ENCODE measurements at places on chromosomes 7 and 10.

DNA sequence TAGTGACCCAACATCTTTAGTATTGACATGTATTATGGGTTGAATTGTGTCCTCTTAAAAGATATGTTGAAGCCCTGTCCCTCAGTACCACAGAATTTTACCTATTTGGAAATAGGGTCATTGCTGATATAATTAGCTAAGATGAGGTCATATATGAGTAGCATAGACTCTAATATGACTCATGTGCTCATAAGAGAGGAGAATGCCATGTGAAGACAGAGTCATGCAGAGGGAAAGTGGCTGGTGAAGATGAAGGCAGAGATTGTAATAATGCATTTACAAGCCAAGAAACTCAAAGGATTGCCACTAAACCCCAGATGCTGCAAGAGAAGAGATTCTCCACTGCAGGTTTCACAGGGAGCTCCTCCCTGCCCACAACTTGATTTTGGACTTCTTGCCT is 496.4 kb downstream of the KIF20B start:
- DNase-seq, result no peak

GRCh38 chr10:91191584-91191919 is 28.9 kb upstream of the PCGF5 start:
- DNase-seq, result no peak

GRCh38 chr7:148336411-148336810 is 254.2 kb upstream of the C7orf33 start:
- DNase-seq, result no peak

DNA sequence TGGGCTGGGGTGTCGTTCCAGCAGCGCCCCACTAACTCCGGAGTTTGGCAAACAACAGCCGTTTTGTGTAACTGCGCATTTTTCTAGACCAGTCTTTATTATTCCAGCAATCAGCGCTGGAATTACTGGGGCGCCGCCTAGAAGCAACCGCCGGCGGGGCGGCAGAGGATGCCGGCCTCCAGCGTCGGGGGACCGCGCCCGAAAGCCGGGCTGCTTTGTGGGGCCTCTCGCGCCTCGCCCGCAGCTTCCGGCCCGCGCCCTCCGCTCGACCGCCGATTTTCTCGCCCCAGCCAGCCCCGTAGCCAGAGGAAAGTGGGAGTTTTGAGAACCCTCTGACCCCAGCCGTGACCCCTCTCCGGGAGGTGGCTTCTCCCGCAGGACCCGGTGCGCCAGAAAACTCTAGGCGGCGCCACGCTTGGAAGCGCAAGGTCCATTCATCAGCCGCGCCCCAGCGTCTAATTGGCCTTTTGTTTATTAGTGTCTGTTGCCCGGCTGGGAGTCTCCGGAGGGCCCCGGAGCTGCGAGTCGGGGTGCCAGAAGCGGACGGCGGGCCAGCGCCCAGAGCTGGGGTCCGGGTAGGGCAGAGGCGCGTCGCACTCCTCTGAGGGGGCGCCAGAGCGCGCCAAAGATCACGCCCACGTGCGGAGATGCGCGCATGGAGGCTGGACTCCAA is 10.7 kb downstream of the EMX2 start:
- DNase-seq, result no peak

DNA sequence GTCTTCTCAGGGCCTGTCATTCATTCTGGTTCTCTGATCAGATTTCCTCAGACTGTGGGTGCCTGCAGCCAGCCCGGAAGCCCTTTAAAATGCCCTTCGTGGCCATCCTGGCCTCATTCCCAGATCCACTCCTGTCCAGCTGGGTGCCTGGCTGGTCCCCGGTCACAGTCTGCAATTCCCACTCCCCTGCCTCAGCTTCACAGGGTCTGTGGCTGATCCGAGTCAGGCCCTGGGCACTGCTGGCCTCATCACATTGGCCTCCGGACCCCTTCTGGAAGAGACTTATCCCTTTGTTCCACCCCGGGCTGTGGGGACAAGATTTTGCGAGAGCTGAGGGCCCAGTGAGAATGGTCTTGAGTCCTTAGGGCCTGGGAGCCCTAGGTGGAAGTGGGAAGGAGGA is 12.1 kb downstream of the DOCK1 start:
- no peak for DNase-seq

GRCh38 chr10:129063877-129064276 is 403.2 kb upstream of the MGMT start:
- DNase-seq, result peak; percentile 13

DNA sequence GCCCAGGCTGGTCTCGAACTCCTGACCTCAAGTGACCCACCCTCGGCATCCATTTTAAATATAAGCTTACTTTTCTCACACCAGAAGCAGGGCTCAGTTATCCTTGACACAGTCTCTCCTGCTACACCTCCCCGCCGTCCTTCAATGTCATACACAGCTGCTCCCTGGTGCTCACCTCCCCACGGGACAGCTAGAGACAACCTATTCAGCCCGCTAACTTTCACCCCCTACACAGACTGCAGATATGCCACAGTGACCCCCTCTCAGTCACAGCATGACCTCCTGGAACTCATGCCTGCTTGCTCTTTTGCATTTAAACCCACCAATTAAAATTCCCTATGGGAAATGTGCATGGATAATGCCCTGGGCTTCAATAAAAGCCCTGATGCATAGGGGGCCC is 44.2 kb upstream of the KCNMA1 start:
- DNase-seq, result no peak

- no peak for DNase-seq
Measured at GRCh38 chr10:62017491-62017870, 116.0 kb downstream of the ARID5B start.

DNA sequence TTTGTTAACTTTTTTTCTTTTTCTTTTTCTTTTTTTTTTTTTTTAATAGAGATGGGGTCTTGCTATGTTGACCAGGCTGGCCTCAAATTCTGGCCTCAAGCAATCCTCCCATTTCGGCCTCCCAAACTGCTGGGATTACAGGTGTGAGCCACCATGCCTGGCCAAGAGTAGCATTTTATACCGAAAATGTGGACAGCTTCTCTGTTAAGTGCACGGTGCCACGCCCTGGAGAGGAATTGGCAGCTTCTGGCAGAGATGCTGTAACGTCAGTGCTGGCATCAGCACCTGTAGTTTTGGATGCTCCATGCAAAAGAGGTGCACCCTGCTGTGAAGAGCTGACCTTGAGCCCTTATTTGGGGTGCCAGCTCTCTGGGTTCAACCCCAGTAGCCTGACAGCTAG is 18.2 kb downstream of the IL15RA start:
- no peak for DNase-seq

- no peak for DNase-seq
Measured at GRCh38 chr10:72759584-72759983, 67.6 kb downstream of the MCU start.

GRCh38 chr7:30424506-30424905 is 54.1 kb downstream of the NOD1 start:
- DNase-seq, result no peak

DNA sequence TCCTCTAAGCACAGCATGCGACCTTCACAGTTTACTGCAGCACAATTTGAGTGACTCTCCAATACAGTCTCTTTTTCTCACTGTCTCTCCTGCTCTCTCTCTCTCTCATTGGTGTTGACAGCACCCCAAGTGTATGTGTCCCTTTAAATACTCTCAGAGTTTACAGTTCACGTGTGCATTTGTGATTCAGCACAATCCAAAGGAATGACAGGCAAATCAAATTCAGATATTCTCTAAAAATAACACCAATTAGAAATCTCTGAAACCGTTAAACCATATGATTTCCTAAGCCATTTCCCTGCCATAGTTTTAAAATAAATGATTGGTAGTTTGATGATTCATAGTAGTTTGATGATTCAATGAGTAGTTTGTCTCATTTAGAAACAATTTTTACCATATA is 104.0 kb upstream of the GAD2 start:
- no peak for DNase-seq

DNA sequence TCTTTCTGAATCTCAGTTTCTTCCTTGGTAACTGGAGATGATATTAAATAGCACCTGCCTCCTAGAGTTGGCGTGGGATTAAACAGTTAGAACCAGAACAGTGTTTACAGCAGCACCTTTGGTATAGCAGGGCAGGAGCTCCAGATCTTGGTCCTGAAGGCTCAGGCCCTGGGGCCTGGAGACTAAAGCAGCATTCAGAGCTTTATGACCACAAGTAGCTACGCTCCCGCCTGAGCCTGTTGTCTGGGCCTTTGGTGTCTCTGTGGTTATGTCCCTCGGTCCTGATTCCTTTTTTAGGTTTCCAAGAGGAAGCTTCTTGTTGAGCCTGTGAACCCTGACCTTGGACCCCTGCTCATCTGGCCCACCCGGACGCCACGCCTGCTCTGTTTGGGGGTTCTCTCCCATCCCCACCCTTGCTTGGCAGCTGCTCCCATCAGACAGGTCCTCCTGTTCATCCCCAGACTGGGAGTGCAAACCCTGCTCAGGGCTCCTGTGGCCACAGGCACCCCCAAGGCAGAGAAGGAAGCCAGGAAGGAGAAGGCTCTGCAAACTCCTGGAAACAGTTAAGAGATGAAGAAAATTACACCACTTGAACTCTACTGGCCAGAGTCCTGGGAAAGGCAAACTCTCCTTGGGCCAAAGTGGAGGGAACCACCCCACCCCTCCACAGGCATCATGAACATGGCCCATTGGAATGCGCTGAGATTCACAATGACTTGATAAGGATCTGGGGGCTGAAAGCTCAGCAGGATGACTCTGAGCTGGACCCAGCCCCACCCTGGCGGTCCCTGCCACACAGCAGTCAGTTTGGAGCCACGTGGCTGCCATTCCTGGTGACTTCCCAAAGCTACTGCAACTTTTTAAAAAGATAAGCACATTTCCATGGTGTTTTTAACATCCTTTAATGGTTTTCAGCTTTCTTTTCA is 50.1 kb upstream of the TMEM72 start:
- DNase-seq, result peak; percentile 26

DNA sequence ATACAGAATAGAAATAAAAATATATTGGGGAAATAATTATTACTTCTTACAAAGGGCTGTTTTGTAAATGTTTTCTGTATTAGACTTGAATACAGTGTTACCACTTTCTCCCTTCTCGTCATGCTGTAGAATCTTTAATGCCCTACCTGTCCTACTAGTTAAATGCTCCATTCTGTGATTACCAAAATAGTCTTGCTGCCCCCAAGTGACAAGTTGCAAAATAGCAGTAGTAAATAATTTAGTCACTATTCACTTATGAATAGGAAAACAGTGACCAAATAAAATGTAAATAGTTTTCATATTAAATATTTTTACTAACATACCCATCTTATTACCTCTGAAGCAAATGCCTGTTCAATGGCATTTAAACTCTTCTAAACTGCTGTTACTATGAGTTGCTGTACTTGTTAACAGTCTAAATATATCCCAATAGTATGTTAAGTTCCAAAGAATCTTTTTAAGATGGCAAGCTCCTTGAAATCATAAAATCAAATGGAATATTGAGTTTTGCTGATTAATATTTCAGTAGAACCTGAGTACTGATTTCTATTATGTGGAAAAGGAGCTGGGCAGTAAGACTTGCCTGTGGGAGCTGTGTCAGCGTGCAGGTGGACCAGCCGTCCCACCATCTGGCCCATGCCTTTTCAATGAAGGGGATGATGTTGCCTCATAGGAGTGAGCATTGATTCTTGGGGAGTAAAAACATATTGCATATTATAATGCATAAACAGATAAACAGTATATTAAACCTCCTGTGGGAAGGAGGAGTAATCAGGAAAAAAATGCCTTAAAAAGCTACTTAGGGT is 18.1 kb upstream of the OIT3 start:
- no peak for DNase-seq

DNA sequence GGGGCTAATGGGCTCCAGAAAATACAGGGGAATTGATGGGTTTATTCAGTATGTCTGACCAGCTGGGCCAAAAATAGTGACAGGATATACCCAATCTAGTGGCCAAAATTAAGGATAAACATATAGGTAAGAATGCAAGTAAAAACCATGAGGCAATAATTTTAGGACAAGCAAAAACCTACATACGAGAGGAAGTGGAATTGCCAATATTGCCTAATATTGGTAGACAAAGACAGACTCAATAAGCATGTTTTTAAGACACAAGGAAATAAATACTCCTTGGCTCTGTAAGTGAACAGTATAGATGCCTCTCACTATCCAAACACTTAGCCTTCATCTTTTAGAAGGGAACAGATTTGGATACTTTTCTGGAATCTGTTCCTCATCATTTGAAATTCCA is 51.0 kb downstream of the ATXN7L1 start:
- DNase-seq, result no peak

DNA sequence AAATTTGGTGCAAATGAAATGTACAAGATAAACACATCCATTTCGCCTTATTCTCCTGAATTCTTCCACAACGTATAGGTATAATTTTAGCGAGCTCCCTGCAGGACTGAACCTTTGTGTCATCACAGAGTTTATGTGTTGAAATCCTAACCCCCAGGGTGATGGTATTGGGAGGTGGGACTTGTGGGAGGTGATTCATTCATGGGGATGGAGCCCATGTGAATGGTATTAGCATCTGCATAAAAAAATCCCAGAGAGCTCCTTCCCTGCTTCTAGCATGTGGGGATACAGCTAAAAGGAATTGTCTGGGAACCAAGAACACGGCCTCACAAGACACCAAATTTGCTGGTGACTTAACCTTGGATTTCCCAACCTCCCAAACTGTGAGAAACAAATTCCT is 741.4 kb upstream of the VSTM2A start:
- DNase-seq, result no peak

DNA sequence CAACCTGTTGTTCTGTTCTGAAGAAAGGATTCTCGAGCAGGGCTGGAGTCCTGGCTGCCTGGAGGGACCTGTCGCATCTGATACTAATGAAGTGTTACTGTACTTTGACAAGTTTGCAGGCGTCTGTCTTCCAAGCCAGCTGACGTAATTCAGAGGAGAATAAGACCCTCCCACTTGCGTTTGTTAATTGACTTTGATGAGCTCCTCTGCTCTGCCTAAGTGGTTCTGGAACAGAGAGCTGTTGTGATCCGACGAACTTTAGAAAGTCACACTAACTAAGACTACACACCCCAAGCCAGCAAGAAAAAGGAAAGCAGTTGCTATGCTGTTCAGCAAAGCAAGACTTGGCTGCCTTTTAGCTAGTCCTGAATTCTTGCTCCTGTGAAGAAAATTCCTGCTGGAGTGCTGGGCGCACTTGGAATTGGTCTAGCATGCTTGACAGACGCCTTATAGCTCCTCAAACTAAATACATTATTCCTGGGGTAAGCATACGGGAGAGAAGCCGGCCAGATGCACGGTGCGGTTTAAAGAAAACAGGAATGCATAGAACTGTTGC is 200.3 kb downstream of the CACNB2 start:
- DNase-seq, result no peak

GRCh38 chr10:32114508-32114907 is 58.3 kb upstream of the KIF5B start:
- DNase-seq, result no peak

DNA sequence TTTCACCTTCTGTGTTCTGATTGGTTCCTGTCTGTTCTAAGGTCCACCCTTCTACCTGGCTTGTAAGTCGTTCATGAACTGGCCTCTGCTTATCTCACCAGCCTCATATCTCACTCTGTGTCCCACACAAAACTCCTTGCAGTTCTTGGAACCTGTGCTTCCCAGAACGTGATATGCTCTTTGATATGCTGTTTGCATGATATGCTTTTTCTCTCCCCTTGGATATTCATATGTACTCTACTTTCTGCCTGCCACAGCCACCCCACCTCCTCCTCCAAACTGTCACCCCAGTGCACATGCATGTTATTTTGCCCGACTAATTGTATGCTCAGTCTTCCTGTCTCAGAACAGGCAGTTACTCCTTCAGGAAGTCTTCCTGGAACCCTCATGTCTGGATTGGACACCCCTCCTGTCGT is 1.9 kb upstream of the ITPRIP start:
- no peak for DNase-seq
